ENCODE measurements at places on chromosomes 2 and 18. TPM values are rescaled to one million over a fixed set of nuclear protein-coding genes. Genes with fewer than 3 reads are reported as not detected.

DNA sequence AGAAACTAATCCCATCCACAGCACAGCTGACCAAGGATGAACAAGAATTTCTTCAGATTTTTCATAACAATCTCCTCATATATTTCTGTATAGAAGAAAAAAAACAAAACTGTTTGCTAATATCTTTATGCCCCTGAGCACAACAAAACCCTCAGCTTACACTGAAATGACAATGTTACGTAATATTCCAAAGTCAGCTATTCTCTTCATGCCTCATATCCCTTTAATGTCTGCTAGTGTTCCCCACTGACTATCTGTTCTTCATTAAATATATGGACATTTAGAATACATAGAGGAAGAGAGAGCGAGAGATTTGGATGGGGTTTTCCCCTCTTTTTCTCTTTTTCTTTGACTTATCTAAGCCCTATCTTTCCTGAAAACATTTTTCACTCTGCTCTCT, 87.9 kb upstream of the GULP1 start:
- H3K27ac ChIP-seq = no peak overlapping the region
- H3K4me3 ChIP-seq = no peak overlapping the region
- no peak for DNase-seq
- no peaks in the 10 kb centered on the region for H3K36me3 ChIP-seq
- H3K27me3 ChIP-seq = no peaks in the 10 kb centered on the region
- H3K4me1 ChIP-seq = no peaks in the 10 kb centered on the region

Gene ITPRIPL1
- 0.74 TPM for total RNA-seq

DNA sequence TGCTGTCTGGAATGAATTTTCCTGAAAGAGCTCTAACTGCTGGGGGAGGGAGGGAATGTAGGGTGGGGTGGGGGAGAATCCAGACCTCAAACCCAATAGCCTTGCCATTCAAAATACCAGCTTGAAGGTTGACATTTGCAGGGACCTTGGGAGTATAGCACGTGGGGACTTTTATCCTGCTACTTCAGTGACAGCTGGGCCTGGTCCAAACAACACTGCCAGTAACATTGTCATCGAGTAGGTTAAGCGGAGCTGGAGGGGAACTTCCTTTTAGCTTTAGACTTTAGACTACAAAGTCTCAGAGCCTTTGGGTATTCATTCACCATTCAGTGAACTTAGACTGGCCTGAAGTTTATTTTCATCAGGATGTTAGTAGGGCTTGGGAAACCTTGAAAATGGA, 248.7 kb downstream of the MEIS1 start:
- no peak for DNase-seq
- H3K27me3 ChIP-seq = no peaks in the 10 kb centered on the region
- H3K36me3 ChIP-seq = no peaks in the 10 kb centered on the region
- H3K27ac ChIP-seq = no peak overlapping the region

Gene CERKL
- not detected for total RNA-seq

Gene CCL20
- 106 TPM for total RNA-seq

DNA sequence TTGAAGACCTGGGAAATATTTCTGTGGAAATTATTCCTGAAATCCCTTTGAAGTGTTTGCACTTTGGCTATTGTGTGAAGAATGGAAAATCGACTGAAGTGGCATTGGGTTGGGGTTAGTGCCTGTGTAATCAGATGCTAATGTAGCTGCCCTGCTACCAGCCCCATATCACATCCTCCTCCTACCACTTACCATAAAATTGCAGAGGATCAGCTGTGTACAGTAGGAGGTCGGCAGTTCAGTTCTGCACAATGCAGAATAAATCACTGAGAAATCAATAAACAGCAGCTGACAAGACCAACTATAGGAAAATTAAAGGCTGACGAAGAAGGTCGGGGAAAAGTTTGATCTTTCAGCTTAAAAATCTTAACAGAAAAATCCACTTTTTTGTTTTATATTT, 440.9 kb downstream of the PTPRM start:
- H3K27me3 ChIP-seq = no peaks in the 10 kb centered on the region
- H3K36me3 ChIP-seq = no peaks in the 10 kb centered on the region
- no peak for DNase-seq
- H3K27ac ChIP-seq = no peak overlapping the region
- no peaks in the 10 kb centered on the region for H3K4me1 ChIP-seq

GRCh38 chr2:120849278-120849677, 113.6 kb downstream of the GLI2 start:
- H3K27me3 ChIP-seq = no peaks in the 10 kb centered on the region
- H3K4me1 ChIP-seq = no peaks in the 10 kb centered on the region
- no peak for DNase-seq
- no peaks in the 10 kb centered on the region for H3K36me3 ChIP-seq

DNA sequence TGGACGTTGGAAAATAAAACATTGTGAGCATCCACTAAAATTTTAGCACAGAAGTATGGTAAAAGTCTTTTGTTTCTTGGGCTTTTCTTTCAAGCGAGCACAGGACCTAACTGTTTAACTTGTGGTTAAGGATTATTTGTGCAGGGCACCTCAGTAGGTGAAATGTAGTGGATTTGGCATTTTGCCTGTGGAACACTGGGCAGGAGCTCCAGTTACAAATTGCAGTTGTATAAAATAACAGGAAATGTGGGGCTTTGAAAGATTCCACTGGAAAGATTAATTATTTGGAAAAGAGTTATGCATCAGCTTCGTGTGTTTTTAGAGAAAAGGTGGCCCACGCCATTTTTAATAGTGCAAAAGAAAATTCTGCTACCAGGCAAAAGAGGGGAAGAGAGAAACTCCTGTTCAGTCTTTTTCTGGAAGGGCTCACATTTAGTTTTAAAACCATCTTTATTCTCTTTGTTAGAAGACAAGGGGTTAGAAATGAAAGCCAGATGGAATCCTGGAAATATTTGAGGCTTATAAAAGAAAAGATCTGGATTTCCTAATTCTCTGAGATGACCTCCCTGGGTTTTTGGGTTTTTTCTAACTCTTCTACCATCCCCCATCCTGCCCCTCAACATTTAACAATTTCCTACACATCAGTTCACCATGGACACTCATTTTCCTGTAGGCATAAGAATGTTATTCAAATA, 144.3 kb upstream of the SERTAD2 start:
- H3K27me3 ChIP-seq = no peaks in the 10 kb centered on the region
- no peak overlapping the region for H3K27ac ChIP-seq
- no peaks in the 10 kb centered on the region for H3K36me3 ChIP-seq
- H3K4me1 ChIP-seq = no peaks in the 10 kb centered on the region
- no peak overlapping the region for H3K4me3 ChIP-seq
